ENCODE measurements at places on chromosomes 11 and 22.
A peak's percentile ranks its signal among the peaks of the same experiment; 100 is the strongest.

- no peak for DNase-seq
Observed at GRCh38 chr11:57867966-57868365, 106.4 kb downstream of the CTNND1 start.

DNA sequence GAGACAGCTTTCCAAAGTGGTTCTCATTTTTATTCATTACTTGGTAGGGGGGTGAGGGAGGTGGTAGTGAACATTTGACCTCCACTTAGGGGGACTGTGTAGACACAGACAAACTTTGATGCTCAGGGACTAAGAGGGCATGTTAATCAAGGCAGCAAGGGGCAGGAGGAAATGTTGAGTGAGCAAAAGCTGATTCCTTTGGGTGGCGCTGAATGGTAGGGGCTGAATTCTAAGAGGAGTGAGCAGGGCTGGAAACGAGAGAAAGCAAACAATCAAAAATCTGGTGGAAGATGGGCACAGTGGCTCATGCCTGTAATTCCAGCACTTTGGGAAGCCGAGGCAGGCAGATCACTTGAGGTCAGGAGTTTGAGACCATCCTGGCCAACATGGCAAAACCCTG is 164.8 kb upstream of the BDNF start:
- DNase-seq: no peak

DNA sequence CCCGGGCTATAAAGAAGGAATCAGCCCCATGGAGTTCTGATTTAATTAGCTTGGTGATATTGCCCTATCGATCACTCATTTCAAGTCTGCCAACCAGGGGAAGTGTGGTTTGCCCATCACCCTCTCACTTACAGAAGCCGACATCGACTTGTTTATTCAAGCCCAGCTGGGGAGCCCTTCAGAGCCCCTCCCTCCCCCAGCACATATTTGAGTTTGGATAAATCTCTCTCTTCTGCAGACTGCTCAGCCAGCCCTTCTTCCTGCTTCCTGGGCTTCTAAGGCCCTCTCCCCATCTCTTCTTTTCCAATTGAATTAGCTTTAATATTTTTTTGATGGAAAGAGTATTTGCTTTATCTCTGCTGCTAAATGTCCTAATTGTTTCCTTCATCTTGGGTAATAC is 299.0 kb downstream of the MIAT start:
- DNase-seq: no peak

- peak; percentile 35 for DNase-seq
Observed at GRCh38 chr11:95154514-95154913, 64.9 kb downstream of the ENDOD1 start.

DNA sequence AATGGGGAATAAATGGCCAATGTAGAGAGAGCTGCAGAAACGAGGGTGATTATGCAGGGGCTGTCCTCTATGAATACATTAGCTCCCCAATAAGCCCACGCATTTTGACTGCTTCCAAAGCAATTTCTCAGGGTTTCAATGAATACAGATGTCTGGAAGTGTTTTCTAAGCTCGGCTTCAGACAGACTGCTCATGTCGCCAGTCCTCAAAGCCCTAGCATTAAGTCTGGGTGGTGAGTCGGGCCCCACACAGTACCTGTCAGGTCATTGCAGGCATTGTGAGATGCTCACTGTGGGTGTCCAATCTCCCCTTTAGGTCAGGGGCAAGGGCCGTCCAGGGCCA is 17.9 kb upstream of the CSNK2A3 start:
- no peak for DNase-seq

GRCh38 chr11:3782963-3783362 is 14.4 kb downstream of the NUP98 start:
- DNase-seq: no peak

DNA sequence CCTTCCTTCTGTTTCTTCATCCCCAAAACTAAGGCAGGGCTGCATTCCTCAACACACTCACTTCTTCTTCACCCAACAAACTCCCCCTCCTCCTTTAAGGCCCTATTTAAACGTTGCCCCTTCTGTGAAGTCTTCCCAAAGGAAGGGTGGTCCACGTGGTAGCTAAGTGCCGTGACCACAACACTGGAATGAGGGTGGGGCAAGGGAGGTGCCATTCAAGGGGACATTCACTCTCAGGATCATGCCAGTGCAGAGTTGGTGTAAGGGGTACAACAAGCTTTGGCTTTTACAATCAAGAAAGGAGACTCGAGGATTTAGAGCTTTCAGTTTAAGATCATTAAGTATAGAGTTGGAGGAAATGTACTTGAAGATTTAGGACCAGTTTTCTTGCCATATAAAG is 8.0 kb upstream of the MS4A10 start:
- no peak for DNase-seq

- DNase-seq: no peak
Observed at GRCh38 chr11:126538071-126538470, 182.6 kb downstream of the ST3GAL4 start.

GRCh38 chr11:95563859-95564258 is 225.7 kb downstream of the FAM76B start:
- DNase-seq: no peak

DNA sequence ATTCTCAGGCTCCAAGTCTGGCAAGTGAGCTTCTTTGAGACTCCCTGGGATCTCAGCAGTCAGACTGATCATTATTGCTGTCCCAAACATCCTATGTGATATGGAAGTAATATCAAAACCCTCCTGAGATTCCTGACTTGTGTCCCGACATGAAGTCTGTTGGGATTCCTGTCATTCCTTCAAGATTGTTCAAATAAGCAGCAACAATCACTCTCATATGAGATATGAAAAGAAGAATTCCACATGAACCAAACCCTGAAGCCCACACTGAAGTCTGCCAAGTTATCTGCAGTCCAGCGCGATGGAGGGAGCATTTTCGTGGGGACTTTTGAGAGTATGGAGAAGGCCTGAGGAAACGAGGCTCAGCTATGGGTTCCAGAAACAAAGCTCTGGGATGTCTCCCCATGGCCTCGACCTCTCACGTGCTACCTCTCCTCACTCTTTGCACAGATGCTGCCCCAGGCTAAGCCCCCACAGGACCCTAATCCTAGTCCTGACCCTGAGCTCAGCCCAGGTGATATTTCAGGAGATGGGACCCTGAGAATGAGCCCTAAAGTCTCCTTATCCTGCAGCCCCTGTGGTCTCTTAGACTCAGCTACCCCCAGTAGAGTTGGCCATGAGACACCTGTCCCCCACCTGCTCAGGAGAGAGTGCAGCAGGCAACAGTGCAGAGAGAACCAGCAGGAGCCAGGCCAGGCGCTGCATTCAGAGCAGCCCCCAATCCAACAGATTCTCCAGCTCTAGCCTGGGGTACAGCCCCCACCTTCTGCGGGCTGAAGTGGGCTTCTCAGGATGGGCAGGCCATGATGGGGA is 100.2 kb downstream of the GGTLC2 start:
- no peak for DNase-seq

GRCh38 chr11:1086171-1087102 is 11.8 kb downstream of the MUC2 start:
- no peak for DNase-seq

DNA sequence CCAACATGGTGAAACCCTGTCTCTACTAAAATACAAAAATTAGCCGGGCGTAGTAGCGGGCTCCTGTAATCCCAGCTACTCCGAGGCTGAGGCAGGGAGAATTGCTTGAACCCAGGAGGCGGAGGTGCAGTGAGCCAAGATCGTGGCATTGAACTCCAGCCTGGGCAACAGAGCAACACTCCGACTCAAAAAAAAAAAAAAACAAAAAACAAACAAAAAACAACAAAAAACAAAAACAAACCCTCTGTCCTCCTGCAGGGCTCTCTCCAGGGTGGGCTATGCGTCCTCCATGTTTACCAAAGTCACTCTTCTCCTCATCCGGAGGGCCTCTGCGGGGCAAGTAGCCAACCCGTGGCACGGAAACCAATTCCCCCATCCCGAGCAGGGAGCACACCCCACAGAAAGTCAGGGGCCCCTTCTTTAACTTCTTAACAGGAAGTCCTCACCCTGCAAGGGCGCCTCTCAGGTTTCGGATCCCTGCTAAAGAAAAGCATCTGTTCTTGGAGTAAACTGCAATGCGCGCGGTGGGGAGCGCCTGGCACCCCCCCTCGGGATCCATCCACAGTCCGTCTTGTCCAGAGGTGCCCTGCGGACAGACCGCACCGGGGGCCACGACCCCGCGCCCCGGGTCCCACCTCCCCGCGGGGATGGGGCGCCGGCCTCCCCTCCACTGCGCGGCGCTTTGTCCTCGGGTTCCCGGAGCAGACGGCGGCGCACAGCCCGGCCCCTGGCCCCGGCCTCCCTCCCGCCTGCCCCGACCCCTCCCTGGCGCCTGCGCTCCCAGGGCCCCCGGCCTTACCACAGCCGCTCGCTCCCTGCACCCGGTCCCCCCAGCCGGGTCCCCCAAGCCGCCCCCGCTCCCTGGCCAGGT is 712 bp downstream of the CERK start:
- peak; percentile 22 for DNase-seq

- no peak for DNase-seq
Observed at GRCh38 chr11:23021287-23021863, 161.1 kb upstream of the CCDC179 start.

GRCh38 chr22:44304354-44304753 is 8.4 kb downstream of the SHISAL1 start:
- no peak for DNase-seq

DNA sequence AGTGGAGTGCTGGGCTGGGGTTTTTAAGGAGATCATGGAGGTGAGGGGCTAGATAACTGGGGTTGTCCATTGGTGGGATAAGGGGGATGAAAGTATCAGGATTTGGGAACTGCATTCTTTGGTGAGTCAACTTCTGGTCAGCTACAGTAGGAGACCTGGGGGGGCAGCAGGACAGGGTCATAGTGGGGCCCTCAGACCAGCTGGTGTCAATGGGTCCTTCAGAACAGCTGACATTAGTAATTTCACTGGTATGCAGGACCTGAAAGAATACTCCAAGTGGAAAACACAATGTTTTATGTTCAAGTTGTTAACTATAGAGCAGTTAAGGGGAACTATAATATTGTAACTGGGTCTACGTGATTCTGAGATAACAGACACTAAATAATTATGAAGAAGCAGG is 2.8 kb upstream of the TTC12 start:
- DNase-seq: no peak

Measured in effector CD4-positive, alpha-beta T cell (primary cell).